Smooth muscle cell of the umbilical artery (primary cell): ENCODE measurements at places on chromosomes 5 and 9. TPM values are rescaled to one million over a fixed set of nuclear protein-coding genes. Genes with fewer than 3 reads are reported as not detected.

The SNCAIP gene
- 2.2 and 13.1 TPM in 2 replicates for total RNA-seq

The SEMA6A gene
- 0.05 TPM in 1 of 2 replicates, not detected in the other for total RNA-seq

The IFNA21 gene
- total RNA-seq, result not detected in 2 replicates

The LRRC70 gene
- total RNA-seq, result 0.83 and 1.2 TPM in 2 replicates

The TNC gene
- 193 and 206 TPM in 2 replicates for total RNA-seq

The SPIN1 gene
- total RNA-seq, result 116 and 130 TPM in 2 replicates

The PSD2 gene
- total RNA-seq, result under 0.01 and 0.05 TPM in 2 replicates

The HSPB3 gene
- 0.30 TPM in 1 of 2 replicates, not detected in the other for total RNA-seq

The MRNIP gene
- 11.0 and 14.5 TPM in 2 replicates for total RNA-seq

The IL7R gene
- 3.6 and 9.0 TPM in 2 replicates for total RNA-seq

The SLC6A19 gene
- not detected in 2 replicates for total RNA-seq

The ARID3C gene
- total RNA-seq, result 0.18 TPM in 1 of 2 replicates, not detected in the other

The PCDHB4 gene
- total RNA-seq, result under 0.01 and 0.09 TPM in 2 replicates

The PCDHGC4 gene
- total RNA-seq, result 2.4 and 3.5 TPM in 2 replicates

The SURF1 gene
- 14.6 and 24.9 TPM in 2 replicates for total RNA-seq

The SPINK5 gene
- total RNA-seq, result not detected in 2 replicates

The PCDHB15 gene
- 0.28 and 0.59 TPM in 2 replicates for total RNA-seq

The OR1Q1 gene
- not detected in 2 replicates for total RNA-seq

The DRD1 gene
- under 0.01 TPM in 1 of 2 replicates, not detected in the other for total RNA-seq

The NSG2 gene
- total RNA-seq, result not detected in 2 replicates

The ADGRD2 gene
- total RNA-seq, result not detected in 2 replicates

The SPATA31C1 gene
- not detected in 2 replicates for total RNA-seq

The ADAMTS12 gene
- total RNA-seq, result 73.0 and 179 TPM in 2 replicates

The LRRC19 gene
- total RNA-seq, result not detected in 2 replicates

The ADGRV1 gene
- total RNA-seq, result 0.14 and 0.89 TPM in 2 replicates

The PCDHGA5 gene
- 0.89 and 0.92 TPM in 2 replicates for total RNA-seq

The PPP3R2 gene
- not detected in 2 replicates for total RNA-seq

The ERCC6L2 gene
- total RNA-seq, result 79.3 and 99.6 TPM in 2 replicates

The PDZD2 gene
- total RNA-seq, result under 0.01 and 0.05 TPM in 2 replicates

The MARCOL gene
- not detected in 2 replicates for total RNA-seq

The NR2F1-AS1 gene
- total RNA-seq, result 15.4 and 17.1 TPM in 2 replicates

The PAEP gene
- not detected in 2 replicates for total RNA-seq

The SLIT3 gene
- total RNA-seq, result 29.4 and 49.1 TPM in 2 replicates

The PTGR1 gene
- total RNA-seq, result 46.6 and 60.8 TPM in 2 replicates

The ANKRD34B gene
- total RNA-seq, result not detected in 2 replicates

The IFNA13 gene
- total RNA-seq, result not detected in 2 replicates

The ADAMTS16 gene
- total RNA-seq, result 3.9 and 10.7 TPM in 2 replicates

The PITX1 gene
- total RNA-seq, result 29.7 and 35.3 TPM in 2 replicates

The PCDHGA8 gene
- 2.8 and 3.0 TPM in 2 replicates for total RNA-seq

The OR13J1 gene
- total RNA-seq, result not detected in 2 replicates

The PDGFRB gene
- 69.6 and 88.5 TPM in 2 replicates for total RNA-seq

The FOXD4L4 gene
- total RNA-seq, result 0.18 TPM in 1 of 2 replicates, not detected in the other

The SURF6 gene
- 9.2 and 15.6 TPM in 2 replicates for total RNA-seq

The GLRA1 gene
- total RNA-seq, result not detected in 2 replicates

The S100Z gene
- total RNA-seq, result not detected in 2 replicates

The RNF183 gene
- not detected in 2 replicates for total RNA-seq

The ENG gene
- total RNA-seq, result 16.0 and 31.6 TPM in 2 replicates

The KIAA0825 gene
- 3.1 and 5.0 TPM in 2 replicates for total RNA-seq
